ENCODE measurements at places on chromosomes 3 and 15. TPM values are rescaled to one million over a fixed set of nuclear protein-coding genes. Genes with fewer than 3 reads are reported as not detected.

- peak overlapping the region; percentile 77 for H3K27ac ChIP-seq
- no peak overlapping the region for H3K4me3 ChIP-seq
- no peaks in the 10 kb centered on the region for H3K36me3 ChIP-seq
- H3K4me1 ChIP-seq: no peaks in the 10 kb centered on the region
- DNase-seq: peak; percentile 47
These were observed 386.2 kb upstream of the ARHGEF26 start for GRCh38 chr3:153734777-153735551.

Gene PAK6
- 10.4 TPM for total RNA-seq

DNA sequence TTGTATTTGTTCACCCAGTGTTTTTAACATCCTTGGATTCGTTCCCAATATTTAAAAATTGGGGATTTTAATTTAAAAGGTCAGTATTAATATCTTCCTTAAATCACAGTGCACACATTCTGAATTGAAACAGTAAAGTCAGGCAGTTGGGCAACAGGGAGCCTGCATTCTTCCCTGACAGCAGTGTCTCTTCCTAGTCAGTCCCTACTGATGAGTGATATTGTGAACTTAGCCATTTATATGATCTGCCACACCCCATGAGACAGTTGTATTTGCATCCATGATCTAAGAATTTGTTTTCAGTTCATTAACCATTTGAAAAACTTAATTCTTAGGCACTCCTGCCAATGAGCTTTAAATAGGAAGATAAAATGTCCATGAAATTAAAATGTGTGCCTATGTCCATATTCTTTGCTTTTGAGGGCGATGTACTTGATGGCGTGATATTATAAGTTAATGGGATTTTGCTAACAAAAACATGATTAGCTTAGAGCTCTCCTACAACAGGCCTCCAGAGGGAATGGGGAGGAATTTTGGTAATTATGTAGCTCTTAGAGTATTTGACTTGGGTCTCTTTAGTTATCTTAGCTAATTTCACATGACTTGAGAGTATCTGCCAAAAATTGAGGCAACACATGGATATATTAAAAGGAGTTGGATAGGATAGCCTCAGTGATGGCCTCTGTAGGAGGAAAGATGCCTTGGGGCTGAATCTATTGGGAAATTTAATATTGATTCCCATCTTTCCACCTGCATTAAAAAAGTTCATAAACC is 219.3 kb downstream of the PTPRG start:
- H3K27ac ChIP-seq: no peak overlapping the region
- no peaks in the 10 kb centered on the region for H3K4me1 ChIP-seq
- H3K4me3 ChIP-seq: no peak overlapping the region
- no peak for DNase-seq

Gene LRTM1
- total RNA-seq: not detected

DNA sequence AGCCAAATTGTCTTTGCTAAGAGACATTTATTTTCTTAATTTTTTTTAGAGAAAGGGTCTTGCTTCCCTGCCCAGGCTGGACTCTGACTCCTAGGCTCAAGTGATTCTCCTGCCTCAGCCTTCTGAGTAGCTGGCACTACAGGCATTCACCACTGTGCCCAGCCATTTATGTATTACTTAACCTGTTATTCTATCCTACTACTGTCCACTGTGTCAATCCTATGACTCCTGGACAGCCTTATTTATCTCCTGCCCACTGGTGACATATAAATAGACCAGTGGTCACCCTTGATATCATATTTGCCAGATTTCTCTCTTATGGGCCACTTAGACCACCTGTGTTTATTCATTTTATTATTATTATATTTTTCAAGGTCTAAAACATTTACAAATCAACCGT is 161.4 kb downstream of the ROBO1 start:
- no peak overlapping the region for H3K27ac ChIP-seq
- no peaks in the 10 kb centered on the region for H3K27me3 ChIP-seq
- no peaks in the 10 kb centered on the region for H3K4me1 ChIP-seq
- H3K4me3 ChIP-seq: no peak overlapping the region

Gene ZKSCAN7
- total RNA-seq: 2.8 TPM

DNA sequence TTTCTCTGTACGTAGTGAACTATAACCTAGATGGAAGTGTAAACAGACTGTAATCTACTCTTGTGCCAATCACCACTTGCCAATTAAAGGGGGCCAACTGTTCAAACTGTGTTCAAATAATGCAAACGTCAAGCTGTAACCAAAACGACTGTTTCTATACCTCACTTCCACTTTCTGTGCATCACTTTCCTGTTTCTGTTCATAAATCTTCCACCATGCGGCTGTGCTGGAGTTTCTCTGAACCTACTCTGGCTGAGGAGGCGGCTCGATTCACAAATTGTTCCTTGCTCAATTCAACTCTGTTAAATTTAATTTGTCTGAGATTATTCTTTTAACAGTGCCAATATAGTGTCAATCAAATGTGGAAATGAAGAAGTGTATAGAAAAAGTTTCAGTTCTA is 206.7 kb upstream of the TBC1D5 start:
- H3K4me3 ChIP-seq: no peak overlapping the region
- H3K27ac ChIP-seq: no peak overlapping the region
- H3K36me3 ChIP-seq: no peaks in the 10 kb centered on the region
- DNase-seq: no peak
- H3K27me3 ChIP-seq: no peaks in the 10 kb centered on the region

Gene NEK4
- 21.2 TPM for total RNA-seq

Gene SLC51B
- total RNA-seq: 102 TPM

GRCh38 chr15:57122080-57122840 is 203.8 kb downstream of the TCF12 start:
- H3K36me3 ChIP-seq: no peaks in the 10 kb centered on the region
- H3K27ac ChIP-seq: peak overlapping the region; percentile 42
- no peak for DNase-seq
- H3K4me3 ChIP-seq: no peak overlapping the region
- no peaks in the 10 kb centered on the region for H3K4me1 ChIP-seq
- H3K27me3 ChIP-seq: no peaks in the 10 kb centered on the region

DNA sequence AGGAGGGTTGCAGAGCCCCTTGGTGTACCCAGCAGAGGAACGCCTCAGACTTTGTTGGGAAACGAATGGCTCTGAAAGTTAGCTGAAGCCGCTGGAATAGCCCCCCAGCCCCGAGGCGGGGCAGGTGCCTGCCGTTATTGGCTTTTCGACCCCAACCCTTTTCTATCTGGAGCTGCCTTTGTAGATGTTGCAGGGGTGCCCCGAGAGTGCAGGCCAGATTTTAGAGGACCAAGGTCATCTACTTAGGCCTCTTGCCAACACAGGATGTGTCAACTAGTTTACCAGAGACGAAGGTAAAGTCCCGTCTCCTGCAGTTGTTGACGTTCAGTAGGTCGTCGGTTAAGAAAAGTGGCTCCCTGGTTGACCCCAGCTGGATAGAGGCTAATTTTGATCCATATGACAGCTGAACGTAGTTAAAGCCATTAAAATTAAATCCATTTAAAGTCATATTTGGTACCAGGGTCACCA is 579 bp upstream of the UBE3A start:
- peak; percentile 45 for DNase-seq
- peaks cover 4% of the 10 kb centered on the region for H3K4me1 ChIP-seq
- H3K27ac ChIP-seq: peak overlapping the region; percentile 91
- no peaks in the 10 kb centered on the region for H3K36me3 ChIP-seq
- H3K4me3 ChIP-seq: peak overlapping the region; percentile 77

GRCh38 chr3:116302087-116302747 is 143.1 kb downstream of the LSAMP start:
- H3K4me1 ChIP-seq: no peaks in the 10 kb centered on the region
- no peak overlapping the region for H3K4me3 ChIP-seq

Gene CCR9
- not detected for total RNA-seq

Gene STRC
- 0.74 TPM for total RNA-seq

Gene KCNMB2
- 0.42 TPM for total RNA-seq

GRCh38 chr3:112002096-112002971 is 3.6 kb downstream of the TAGLN3 start:
- no peak overlapping the region for H3K4me3 ChIP-seq
- DNase-seq: no peak

DNA sequence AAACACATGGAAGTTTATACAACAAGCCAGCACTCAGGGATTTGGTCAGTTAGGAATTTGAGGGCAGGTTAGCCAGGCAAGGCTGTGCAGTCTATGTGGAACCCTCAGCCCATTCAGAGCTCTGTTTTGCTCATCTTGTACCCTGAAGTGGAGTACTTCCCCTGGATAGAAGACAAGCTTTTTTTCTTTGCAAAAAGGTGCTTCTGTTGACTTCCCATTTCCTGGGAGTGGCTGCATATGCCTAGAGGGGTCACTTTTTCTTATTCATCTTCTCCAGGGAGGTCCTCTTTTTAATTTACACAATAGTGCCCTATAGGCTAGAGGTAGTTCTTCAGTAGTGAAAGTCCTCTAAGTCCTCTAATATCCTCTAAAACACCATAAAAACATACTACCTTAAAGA is 225.0 kb upstream of the P2RY1 start:
- no peak overlapping the region for H3K27ac ChIP-seq
- no peaks in the 10 kb centered on the region for H3K4me1 ChIP-seq
- DNase-seq: no peak
- H3K36me3 ChIP-seq: no peaks in the 10 kb centered on the region

Gene SCN11A
- 0.61 TPM for total RNA-seq

- H3K36me3 ChIP-seq: no peaks in the 10 kb centered on the region
- no peak overlapping the region for H3K27ac ChIP-seq
- no peaks in the 10 kb centered on the region for H3K27me3 ChIP-seq
- H3K4me3 ChIP-seq: no peak overlapping the region
- no peaks in the 10 kb centered on the region for H3K4me1 ChIP-seq
- no peak for DNase-seq
These were observed 36.9 kb downstream of the LRRFIP2 start for GRCh38 chr3:37137516-37137915.

DNA sequence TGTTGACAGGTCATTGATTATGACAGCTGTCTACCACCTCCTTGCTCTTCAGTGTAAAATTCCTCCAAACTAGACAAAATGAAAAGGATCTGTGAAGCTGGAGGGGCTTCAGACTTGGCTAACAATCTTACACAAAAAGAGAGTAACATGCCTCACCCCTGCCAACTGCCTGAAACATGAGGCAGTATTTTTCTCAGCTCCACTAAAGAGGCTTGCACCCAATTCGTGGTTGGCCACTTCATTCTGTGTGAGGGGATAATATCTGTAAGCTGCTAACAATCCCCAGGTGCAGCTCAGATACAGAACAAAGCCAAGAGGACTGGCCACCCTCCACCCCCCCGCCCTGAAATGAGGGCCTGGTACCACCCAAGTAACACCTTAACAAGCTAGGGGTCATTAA is 2.8 kb downstream of the MB21D2 start:
- H3K4me1 ChIP-seq: no peaks in the 10 kb centered on the region
- H3K27ac ChIP-seq: no peak overlapping the region

DNA sequence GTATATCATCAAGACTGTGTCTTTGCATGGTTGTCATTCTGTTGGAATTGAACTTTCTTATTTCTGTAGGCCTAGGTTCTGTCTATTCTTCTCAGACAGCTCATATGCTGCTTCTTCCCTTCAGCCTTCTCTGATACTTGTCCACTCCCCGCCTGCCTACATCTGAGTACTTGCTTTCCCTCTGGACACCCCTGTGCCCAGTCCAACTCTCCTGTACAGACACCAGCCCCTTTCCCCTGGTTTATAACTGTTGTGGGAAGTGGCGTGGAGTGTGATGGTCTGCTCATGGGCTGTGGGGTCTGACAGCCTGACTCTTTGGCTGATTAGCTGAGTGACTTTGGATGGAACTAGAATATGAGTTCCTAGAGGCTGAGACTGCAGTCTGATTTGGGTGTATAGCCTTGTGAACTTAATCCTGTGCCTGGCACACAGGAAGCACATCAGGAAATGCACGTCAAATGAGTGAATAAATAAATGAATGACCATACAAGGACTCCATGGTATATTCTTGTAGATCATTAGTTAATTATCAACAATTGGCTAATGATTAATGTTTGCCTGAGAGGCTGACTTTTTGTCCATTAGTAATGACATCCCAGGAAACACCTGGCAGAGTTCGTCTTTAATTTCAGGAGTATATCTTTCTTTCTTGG is 11.8 kb downstream of the CACNA1D start:
- no peak for DNase-seq
- no peak overlapping the region for H3K4me3 ChIP-seq
- no peak overlapping the region for H3K27ac ChIP-seq
- no peaks in the 10 kb centered on the region for H3K4me1 ChIP-seq
- H3K36me3 ChIP-seq: no peaks in the 10 kb centered on the region

GRCh38 chr15:45873781-45874180 is 239.0 kb downstream of the SQOR start:
- no peak overlapping the region for H3K4me3 ChIP-seq
- H3K27me3 ChIP-seq: no peaks in the 10 kb centered on the region
- H3K4me1 ChIP-seq: no peaks in the 10 kb centered on the region
- no peak for DNase-seq
- H3K27ac ChIP-seq: no peak overlapping the region
- H3K36me3 ChIP-seq: no peaks in the 10 kb centered on the region

DNA sequence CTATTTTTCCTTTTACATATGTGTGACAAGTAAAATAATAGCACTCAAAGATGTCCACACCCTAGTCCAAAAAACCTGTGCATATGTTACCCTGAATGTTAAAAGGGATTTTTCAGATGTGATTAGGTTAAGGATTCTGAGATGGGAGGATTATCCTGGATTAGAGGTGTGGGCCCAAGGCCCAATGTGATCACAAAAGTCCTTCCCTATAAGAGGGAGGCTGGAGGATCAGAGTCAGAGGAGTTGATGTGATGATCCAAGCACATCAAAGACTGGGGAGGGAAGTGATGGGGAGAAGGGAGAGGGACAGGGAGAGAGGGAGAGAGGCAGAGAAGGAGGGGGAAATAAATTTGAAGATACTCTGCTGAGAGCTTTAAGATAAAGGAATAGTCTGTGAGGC is 512.6 kb downstream of the PLOD2 start:
- no peaks in the 10 kb centered on the region for H3K36me3 ChIP-seq
- no peaks in the 10 kb centered on the region for H3K4me1 ChIP-seq
- no peaks in the 10 kb centered on the region for H3K27me3 ChIP-seq
- no peak overlapping the region for H3K27ac ChIP-seq
- DNase-seq: no peak
- H3K4me3 ChIP-seq: no peak overlapping the region

DNA sequence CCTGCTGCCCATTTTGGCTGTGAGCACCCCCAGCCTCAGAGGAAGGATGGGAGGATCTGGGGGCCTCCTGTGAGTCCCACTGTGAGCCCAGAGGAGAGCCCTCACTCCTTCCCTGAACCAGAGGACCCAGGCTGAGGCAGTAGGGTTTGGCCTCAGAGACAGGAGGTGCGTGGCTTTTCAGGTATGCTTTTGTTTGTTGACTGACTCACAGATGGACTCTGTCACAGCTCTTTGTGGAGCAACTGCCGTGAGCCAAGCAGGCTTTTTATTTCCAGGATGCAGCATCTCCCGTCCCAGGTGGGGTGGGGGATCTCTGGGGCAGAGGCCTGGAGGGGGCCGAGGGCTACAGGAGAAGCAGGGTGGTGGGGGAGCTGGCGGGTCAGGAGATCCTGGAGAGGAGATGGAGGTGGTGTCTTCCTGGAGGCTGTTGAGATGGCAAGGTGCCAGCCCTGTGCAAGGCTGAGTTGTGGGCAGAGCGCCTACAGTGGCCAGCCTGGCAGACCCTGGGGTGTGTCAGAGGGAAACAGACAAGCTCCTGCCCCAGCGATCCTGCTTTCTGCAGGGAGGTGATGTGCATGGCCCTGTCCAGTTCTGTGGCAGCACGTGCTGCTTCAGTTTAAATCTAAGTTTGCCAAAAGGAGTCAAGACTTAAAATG is 24.0 kb downstream of the PLXNA1 start:
- no peaks in the 10 kb centered on the region for H3K27me3 ChIP-seq
- no peak overlapping the region for H3K27ac ChIP-seq
- H3K4me1 ChIP-seq: no peaks in the 10 kb centered on the region
- H3K4me3 ChIP-seq: no peak overlapping the region
- H3K36me3 ChIP-seq: no peaks in the 10 kb centered on the region

Measured in colonic mucosa (tissue), 4 donors.